ENCODE measurements at places on chromosomes 16 and 17.

DNA sequence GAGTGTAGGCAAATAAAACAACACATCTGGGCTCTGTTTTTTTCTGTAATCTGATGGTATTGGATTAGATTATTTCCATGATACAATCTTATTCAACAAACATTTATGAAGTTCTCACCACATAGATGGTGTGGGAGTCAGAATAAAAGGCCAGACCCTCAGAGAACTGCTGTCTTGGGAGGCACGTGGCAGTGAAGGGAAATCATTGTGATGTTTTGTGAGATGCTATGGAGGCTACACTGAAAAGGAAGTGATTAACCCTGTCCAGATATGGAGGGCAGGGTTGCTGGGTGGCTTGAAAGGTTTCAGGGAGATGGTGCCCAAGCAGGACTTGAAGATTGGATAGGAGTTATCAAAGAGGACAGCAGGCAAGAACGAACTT is 35.6 kb downstream of the DHRS7B start:
- DNase-seq = no peak

- DNase-seq = no peak
These were observed 104.3 kb downstream of the STXBP4 start for GRCh38 chr17:55072898-55073297.

- DNase-seq = no peak
These were observed 41.0 kb downstream of the HS3ST3B1 start for GRCh38 chr17:14341866-14342265.

GRCh38 chr17:51666971-51667705 is 406.8 kb downstream of the UTP18 start:
- DNase-seq = no peak

- peak; percentile 89 for DNase-seq
These were observed at the start of gene CSNK1D for GRCh38 chr17:82273327-82274133. TSS of gene CSNK1D (minus strand) at chr17:82273700. CDS start at chr17:82273381, 319 bp downstream.

GRCh38 chr17:67585077-67585602 is 132.6 kb upstream of the NOL11 start:
- no peak for DNase-seq

Measured in RWPE1 (cell line).